Upper lobe of left lung (tissue), 6 donors: ENCODE measurements at places on chromosomes 3 and 15. TPM values are rescaled to one million over a fixed set of nuclear protein-coding genes. Genes with fewer than 3 reads are reported as not detected.

CCR9 gene
- total RNA-seq = not detected

DNA sequence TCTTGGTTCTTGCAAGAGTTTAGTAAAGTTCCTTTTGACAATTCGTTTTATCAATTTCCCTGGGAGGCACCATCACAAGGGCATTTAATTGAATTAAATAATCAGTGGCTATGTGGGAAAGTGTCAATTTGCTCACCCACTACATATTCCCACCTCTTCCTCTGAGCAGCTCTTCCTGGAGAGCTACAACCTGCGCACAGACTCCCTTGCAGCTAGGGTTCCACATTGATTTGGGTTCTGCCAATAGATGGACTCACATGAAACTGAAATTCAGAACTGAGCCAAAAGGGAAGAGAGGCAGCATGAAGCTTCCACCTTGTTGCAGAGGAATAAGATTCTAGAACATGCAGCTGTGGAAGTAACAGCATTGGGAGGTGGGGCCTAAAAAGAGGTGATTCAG lies 94.8 kb downstream of the TLE3 start:
- no peak overlapping the region for H3K27ac ChIP-seq
- DNase-seq = no peak
- no peak overlapping the region for H3K4me3 ChIP-seq
- no peaks in the 10 kb centered on the region for H3K4me1 ChIP-seq

DNA sequence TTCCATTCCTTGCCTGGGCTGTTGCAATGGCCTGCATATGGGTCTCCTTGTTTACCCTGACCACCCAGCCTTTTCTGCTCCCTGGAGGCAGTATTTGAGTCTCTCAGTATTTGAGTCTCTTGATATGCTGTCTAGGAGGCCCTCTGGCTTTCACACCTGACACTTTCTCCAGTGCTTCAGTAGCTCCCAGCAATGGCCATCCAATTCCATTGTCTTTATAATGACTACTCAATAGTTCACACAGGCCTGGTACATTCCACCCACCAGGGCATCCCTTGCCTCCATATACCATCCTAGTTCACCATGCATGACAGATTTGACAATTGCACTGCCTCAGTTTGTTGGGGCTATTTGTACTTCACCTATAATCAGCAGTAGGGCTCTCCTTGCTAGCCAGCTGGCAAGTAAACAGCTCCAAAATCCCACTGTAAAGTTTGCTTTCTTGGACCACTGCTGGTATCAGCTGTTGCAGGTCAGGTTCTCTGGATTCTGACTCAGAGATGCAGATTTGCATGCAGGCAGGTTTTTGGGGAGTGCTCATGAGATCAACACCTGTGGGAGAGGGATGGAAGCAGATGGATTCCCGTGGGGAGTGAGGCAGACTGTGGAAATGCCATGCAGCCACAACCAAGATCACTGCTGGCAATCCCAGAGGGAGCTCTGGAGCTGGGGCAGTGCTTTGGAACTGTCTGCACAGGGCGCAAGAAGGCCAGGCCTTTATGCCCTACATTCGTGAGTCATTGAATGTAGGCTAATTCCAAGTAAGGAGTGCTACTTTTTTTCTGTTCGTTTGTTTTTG lies 19.1 kb upstream of the XIRP1 start:
- no peaks in the 10 kb centered on the region for H3K27me3 ChIP-seq
- H3K4me3 ChIP-seq = no peak overlapping the region
- DNase-seq = no peak

DNA sequence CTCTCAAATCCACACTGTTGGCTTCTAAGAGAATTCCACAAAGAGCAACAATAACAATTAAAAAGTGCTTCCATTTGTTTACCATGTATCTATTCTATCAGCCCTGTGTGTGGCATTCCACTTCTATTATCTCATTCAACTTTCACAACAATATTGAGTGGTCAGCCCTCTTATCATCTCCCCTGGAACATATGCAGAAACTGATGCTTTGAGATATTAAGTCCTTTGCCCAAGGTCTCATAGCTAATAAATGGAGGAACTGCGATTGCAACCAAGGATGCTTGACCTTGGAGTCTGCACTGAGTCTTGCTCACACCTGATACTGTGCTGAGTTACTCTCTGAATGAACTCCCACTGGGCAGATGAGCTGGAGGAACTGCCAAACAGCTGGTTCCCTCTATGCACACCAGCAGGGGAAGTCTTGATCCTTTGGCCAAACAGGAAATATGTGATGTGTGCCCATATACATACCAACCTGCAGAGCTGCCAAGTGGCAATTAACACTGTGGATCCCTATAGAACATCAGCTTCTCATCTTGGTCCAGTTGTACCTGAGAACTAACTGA lies 144.7 kb upstream of the WNT5A start:
- H3K4me3 ChIP-seq = no peak overlapping the region
- H3K36me3 ChIP-seq = no peaks in the 10 kb centered on the region
- DNase-seq = no peak
- no peaks in the 10 kb centered on the region for H3K4me1 ChIP-seq
- H3K27me3 ChIP-seq = no peaks in the 10 kb centered on the region
- no peak overlapping the region for H3K27ac ChIP-seq

DNA sequence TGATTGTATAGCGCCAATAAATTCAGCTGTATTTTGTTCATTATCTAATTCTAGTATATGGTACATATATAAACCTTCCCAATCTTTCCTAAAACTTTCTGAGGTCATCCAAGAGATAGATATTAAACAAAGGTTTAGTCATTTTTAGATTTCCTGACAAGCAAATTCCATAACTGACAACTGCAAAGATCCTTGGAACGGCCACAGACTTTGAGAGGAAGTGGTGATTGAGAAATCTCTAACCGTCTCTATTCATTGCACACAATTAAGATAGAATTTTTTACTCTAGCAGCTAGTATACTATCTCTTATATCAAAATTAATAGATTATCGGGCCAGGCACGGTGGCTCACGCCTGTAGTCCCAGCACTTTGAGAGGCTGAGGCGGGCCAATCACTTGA lies 4.7 kb downstream of the CSNK1G1 start:
- no peaks in the 10 kb centered on the region for H3K27me3 ChIP-seq
- DNase-seq = no peak
- H3K4me3 ChIP-seq = no peak overlapping the region
- H3K36me3 ChIP-seq = no peaks in the 10 kb centered on the region
- peaks cover 17% of the 10 kb centered on the region for H3K4me1 ChIP-seq
- no peak overlapping the region for H3K27ac ChIP-seq
